ENCODE measurements at places on chromosomes 5 and 9.

- DNase-seq = no peak
These were observed 27.0 kb upstream of the TMOD1 start for GRCh38 chr9:97474372-97474925.

- no peak for DNase-seq
These were observed 2.9 kb upstream of the INSL6 start for GRCh38 chr9:5188060-5188984.

- no peak for DNase-seq
These were observed 56.9 kb downstream of the GPR107 start for GRCh38 chr9:130110596-130111021.

DNA sequence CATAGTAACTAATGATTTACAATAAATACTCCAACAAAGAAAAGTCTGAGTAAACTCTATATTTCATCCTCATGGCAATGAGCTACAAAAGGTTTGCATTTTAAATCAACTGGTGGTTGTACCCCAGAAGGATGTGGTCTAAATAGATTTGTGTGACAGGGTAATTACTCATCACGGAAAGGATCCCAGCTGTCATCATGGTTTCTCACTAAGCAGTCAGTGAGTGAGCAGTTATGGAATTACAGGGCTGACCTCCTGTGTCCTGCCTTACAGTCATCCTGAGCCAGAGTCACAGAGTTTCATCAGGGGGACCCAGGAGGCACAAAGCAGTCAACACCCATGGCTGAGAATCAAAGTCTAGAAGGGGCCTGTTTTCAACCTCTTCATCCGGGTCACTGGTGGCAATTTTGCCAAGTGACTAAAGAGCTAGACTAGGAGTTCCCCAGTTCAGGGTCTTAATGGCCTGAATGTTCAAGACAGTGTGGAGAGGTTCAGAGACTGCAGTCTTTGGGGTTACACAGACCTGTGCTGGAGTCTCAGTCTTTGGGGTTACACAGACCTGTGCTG lies 210.7 kb upstream of the SLC24A2 start:
- DNase-seq = no peak

DNA sequence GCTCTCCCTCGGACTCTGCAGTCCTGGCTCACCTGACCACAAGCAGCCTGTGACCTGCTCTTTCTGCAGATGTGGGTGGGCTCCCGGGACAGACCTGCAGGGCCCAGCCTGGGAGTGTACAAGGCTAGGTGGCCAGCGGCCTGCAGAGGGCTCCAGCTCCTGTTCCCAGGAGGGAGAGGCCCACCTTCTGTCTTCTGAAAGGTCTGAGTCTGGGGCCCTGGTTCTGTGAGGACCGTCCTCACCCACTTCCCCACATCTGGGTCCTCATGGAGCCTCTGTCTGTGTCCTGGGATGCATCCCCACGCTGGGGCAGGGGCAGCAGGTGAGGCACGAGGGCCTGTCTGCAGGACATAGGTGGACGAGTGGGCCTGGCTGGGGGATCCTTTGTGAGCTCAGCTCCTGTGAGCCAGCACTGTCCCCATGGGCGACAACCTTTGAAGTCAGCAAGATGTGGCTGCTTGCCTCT lies 43.7 kb downstream of the PHF2 start:
- DNase-seq = no peak

Data from SK-N-SH (cell line).